SJCRH30 (cell line): ENCODE measurements at places on chromosomes 16 and 17. TPM values are rescaled to one million over a fixed set of nuclear protein-coding genes. Genes with fewer than 3 reads are reported as not detected.

The CFAP52 gene
- total RNA-seq, result not detected in 2 replicates

The MSLN gene
- total RNA-seq, result not detected in 2 replicates

The TPSG1 gene
- total RNA-seq, result not detected in 2 replicates

The NTHL1 gene
- 16.6 and 17.5 TPM in 2 replicates for total RNA-seq

The SLC16A13 gene
- 0.23 and 0.47 TPM in 2 replicates for total RNA-seq

The CHRNE gene
- 0.10 and 0.20 TPM in 2 replicates for total RNA-seq

DNA sequence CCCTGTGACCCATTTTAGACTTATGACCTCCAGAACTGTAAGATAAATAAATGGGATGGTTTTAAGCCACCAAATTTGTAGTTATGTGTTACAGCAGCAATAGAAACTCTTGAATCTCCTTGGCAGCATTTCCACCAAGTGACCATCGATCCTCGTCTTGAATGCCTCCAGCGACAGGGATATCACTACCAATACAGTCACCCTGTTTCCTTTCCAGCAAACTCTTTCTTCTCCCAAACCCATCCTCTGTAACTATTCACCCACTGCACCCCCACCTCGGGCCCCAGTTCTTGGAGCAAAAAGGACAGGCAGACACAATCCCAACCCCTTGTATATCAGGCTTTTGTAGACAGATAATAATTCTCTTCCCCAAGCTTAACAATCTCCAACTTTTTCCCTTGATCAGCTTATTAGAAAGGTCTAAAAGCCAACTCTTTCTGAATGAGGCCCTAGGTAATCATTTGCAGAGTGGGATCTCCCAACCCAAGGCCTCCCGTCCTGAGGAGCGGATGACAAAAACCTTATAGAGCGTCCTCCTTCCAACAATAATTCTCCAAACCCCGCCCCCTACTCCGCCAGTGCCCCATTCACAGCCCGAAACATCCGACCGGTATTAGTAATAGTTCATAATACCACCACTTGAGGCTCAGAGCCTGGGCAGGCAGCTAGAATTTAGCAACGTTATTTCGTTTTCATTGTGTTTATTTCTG lies 14.7 kb upstream of the PLLP start:
- H3K4me3 ChIP-seq, result peak overlapping the region; percentile 66
- H3K36me3 ChIP-seq, result no peaks in the 10 kb centered on the region
- peak; percentile 87 for DNase-seq
- no peaks in the 10 kb centered on the region for H3K27me3 ChIP-seq

DNA sequence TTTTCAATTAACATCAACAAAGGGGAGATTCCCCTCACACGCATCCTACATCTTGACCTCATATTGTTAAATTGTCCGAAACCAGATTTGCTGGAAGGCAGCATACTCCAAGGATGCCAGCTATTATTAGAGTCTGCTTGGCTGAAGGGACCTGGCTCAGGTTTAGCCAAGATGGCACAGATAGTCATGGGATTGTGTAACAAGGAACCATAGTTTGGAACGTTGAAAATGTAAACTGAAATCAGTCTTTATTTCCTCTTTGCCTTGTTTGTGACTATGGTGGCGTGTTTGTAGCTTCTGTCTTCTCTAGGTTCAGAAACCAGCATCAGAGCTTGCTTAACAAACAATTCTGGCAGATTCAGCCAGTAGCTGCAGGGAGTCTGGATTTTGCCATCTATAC lies 5.9 kb downstream of the ARSG start:
- peaks cover 8% of the 10 kb centered on the region for H3K4me1 ChIP-seq

GRCh38 chr17:7307686-7308624 lies 527 bp downstream of the EIF5A start:
- peak overlapping the region; percentile 86 for H3K4me3 ChIP-seq
- no peaks in the 10 kb centered on the region for H3K4me1 ChIP-seq
- peak overlapping the region; percentile 75 for H3K27ac ChIP-seq
- H3K36me3 ChIP-seq, result peaks cover 36% of the 10 kb centered on the region

- no peaks in the 10 kb centered on the region for H3K36me3 ChIP-seq
- H3K27ac ChIP-seq, result peak within 1 kb of the TSS; percentile 23; the same call in 1 of the 2 replicates
- DNase-seq, result no peak
- H3K4me3 ChIP-seq, result no peak within 1 kb of the TSS
These were observed at the start of gene KRTAP4-6 for GRCh38 chr17:41140360-41141131. KRTAP4-6 (minus strand) TSS chr17:41140544; CDS start chr17:41140487, 57 bp downstream.
